ENCODE measurements at places on chromosomes 12 and 14. TPM values are rescaled to one million over a fixed set of nuclear protein-coding genes. Genes with fewer than 3 reads are reported as not detected.

GRCh38 chr14:38297681-38298080 lies 41.8 kb upstream of the CLEC14A start:
- no peaks in the 10 kb centered on the region for H3K4me1 ChIP-seq
- no peaks in the 10 kb centered on the region for H3K27me3 ChIP-seq
- H3K36me3 ChIP-seq: no peaks in the 10 kb centered on the region
- no peak overlapping the region for H3K27ac ChIP-seq
- H3K4me3 ChIP-seq: no peak overlapping the region

- no peak overlapping the region for H3K27ac ChIP-seq
- H3K4me3 ChIP-seq: no peak overlapping the region
- no peaks in the 10 kb centered on the region for H3K36me3 ChIP-seq
Observed at GRCh38 chr12:126602612-126603011, 1537.4 kb downstream of the AACS start.

- H3K4me1 ChIP-seq: no peaks in the 10 kb centered on the region
- H3K27ac ChIP-seq: no peak overlapping the region
- peak; percentile 29 for DNase-seq
- H3K36me3 ChIP-seq: no peaks in the 10 kb centered on the region
- peaks cover 30% of the 10 kb centered on the region for H3K27me3 ChIP-seq
- peak overlapping the region; percentile 50 for H3K4me3 ChIP-seq
Observed at GRCh38 chr14:104864267-104865080, 594 bp upstream of the CEP170B start.

- H3K27ac ChIP-seq: no peak overlapping the region
- H3K4me1 ChIP-seq: no peaks in the 10 kb centered on the region
- H3K4me3 ChIP-seq: no peak overlapping the region
- no peaks in the 10 kb centered on the region for H3K27me3 ChIP-seq
Observed at GRCh38 chr14:99325016-99325415, 53.0 kb upstream of the BCL11B start.

- H3K27me3 ChIP-seq: no peaks in the 10 kb centered on the region
- no peak overlapping the region for H3K27ac ChIP-seq
- no peaks in the 10 kb centered on the region for H3K36me3 ChIP-seq
- no peak for DNase-seq
- peaks cover 5% of the 10 kb centered on the region for H3K4me1 ChIP-seq
Observed at GRCh38 chr12:101599311-101599710, 4.5 kb downstream of the MYBPC1 start.

GRCh38 chr14:88990856-88991255 lies 166.4 kb downstream of the TTC8 start:
- H3K27me3 ChIP-seq: peaks cover 19% of the 10 kb centered on the region
- no peak overlapping the region for H3K4me3 ChIP-seq
- H3K27ac ChIP-seq: no peak overlapping the region

DNA sequence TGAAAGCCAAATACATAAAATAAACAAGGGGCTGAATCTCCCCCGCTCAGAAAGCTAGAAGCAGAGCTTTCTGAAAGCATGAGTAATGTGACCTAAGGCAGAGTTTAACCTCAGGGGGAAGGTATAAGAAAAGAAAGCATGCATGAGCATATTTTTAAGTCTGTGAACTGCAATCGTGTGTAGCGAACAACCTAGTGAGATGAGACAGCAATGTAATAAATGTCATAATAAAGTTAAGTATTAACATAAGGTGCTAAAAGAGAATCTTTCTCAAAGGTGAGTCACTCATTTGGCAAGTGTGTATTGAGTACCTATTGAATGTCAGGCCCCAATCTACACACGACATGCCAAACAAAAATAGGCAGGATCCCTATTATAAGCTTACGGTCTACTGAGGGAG lies 14.2 kb upstream of the WDR20 start:
- peaks cover 4% of the 10 kb centered on the region for H3K36me3 ChIP-seq
- no peaks in the 10 kb centered on the region for H3K4me1 ChIP-seq
- DNase-seq: no peak
- no peak overlapping the region for H3K4me3 ChIP-seq
- H3K27ac ChIP-seq: no peak overlapping the region

GRCh38 chr14:104102282-104102914 lies 16.9 kb downstream of the ASPG start:
- DNase-seq: no peak
- no peak overlapping the region for H3K27ac ChIP-seq
- no peak overlapping the region for H3K4me3 ChIP-seq
- no peaks in the 10 kb centered on the region for H3K4me1 ChIP-seq
- H3K36me3 ChIP-seq: no peaks in the 10 kb centered on the region

DNA sequence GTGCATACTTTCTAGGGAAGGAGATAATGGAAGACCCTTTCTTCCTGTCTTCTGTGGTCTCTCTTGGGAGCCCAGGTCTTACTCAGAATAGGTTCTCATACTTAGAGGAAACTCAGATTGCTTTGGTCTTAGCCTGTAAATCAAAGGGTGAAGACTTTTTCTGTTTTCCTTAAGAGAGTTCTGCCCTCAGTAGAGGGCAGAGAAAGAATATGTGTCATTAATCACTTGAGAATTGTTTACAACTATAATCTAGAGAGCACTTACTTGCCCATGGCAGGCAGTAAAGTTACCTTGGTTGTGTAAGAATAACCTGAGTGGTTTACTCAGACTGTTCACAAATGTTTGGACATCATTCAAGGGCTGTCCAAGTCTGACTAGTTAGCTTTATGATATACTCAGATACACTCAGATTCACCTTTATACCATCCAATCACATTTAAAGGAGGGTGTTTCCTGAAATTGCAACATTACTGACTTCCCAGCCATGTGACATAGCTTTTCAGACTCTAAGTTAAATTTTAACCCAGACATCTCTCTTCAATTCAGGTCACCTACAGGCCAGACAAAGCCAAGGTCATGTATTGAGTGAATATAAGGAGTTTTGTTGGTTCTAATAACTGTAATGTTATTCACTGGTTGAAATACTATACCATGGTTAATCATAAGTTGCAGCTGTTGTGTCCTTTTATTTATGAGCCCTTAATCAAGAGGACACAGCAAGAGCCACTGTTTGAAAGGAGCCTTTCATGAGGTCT lies 372.2 kb downstream of the RAD51B start:
- H3K27me3 ChIP-seq: no peaks in the 10 kb centered on the region
- H3K27ac ChIP-seq: no peak overlapping the region
- H3K4me1 ChIP-seq: no peaks in the 10 kb centered on the region
- no peaks in the 10 kb centered on the region for H3K36me3 ChIP-seq
- DNase-seq: no peak

- H3K4me3 ChIP-seq: no peak overlapping the region
- no peak for DNase-seq
- H3K27me3 ChIP-seq: no peaks in the 10 kb centered on the region
- H3K27ac ChIP-seq: no peak overlapping the region
- peaks cover 10% of the 10 kb centered on the region for H3K36me3 ChIP-seq
Observed at GRCh38 chr12:121283388-121283787, 13.1 kb downstream of the CAMKK2 start.

DNA sequence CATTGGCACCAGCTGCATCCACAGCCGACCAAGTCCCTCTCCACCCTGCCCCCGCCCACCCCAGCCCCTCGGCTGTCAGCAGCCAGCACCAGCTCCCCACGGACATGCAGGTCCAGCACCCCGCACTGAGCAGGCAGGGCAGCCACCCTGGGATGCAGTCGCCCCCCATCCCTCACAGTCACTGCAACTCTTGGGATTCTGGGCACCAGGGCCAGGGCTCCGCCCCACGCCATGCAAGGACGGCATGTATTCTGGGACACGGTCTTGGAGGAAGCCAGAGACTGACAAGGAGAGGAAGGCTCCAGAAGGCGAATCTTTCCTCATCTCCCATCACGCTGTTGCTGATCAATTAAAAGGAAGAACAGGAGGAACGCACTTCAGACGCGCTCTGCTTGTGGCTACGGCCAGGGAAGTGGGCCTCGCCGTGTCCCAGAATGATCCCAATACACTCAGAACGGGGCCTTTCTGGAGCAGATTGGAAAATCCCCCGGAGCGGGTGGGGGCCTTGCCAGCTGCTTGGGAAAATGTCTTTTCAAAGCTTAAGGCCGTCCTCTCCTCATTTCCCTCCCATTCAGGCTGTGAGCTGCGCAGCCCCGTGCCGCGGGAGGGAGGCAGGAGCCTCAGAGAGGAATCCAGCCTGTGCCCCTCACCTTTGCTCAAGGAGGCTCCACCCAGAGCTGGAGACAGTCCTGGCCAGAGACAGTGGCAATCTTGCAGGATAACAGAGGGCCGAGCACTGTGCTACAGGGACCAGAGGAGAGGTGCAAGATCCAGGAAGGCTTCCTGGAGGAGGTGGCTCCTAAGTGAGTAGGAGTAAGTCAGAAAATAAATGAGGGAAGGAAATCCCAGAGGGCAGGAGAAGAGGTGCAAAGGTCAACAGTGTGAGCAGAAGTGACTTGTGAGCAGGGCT lies 54.1 kb upstream of the DIO3 start:
- H3K4me1 ChIP-seq: no peaks in the 10 kb centered on the region
- H3K36me3 ChIP-seq: no peaks in the 10 kb centered on the region
- H3K27ac ChIP-seq: no peak overlapping the region

DNA sequence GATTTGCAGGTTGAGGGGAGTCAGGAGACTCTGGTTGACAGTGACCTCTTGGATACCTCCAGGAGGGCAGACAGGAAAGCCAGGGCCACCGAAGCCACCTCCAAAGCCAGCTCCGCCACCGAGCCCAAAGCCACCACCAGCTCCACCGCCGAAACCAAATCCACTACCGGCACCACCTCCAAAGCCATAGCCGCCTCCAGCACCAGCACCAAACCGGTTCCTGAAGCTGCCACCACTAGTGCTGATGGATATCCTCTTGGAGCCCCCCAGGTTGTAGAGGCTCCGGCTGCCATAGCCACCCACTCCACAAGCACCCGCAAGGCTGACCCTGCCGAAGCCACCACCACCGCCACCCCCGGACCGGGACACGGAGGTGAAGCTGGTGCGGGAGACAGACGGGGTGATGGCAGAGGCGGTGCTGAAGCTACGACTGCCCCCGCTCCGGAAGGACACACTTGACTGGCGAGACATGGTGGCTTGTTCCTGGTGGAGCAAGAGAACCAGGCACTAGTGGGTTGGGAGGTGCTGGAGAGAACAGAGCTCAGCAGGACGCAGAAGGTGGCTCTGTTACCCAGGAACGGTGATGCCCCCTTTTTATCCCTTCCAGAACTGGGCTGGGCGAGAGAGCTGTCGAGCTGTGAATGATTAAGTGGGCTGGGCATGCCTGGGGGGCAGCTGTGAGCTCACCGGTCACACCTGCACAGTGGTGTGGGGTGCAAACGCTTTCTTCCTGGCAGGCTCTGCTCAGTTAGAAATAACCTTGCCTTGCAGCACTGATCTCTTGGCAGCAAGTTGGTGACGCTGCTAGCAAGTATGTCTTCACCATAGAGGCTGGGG lies at the start of gene KRT5:
Gene KRT5 (minus strand): TSS at position 569 of the 837 bp plus-strand sequence. CDS start 98 bp downstream, at position 471.
- H3K36me3 ChIP-seq: no peaks in the 10 kb centered on the region
- no peaks in the 10 kb centered on the region for H3K27me3 ChIP-seq
- H3K4me1 ChIP-seq: no peaks in the 10 kb centered on the region
- DNase-seq: no peak
- no peak within 1 kb of the TSS for H3K4me3 ChIP-seq

GRCh38 chr14:35553808-35554207 lies 19.8 kb downstream of the INSM2 start:
- no peaks in the 10 kb centered on the region for H3K4me1 ChIP-seq
- DNase-seq: no peak
- no peak overlapping the region for H3K27ac ChIP-seq
- H3K4me3 ChIP-seq: no peak overlapping the region

GRCh38 chr12:5561057-5561456 lies 129.1 kb downstream of the NTF3 start:
- no peaks in the 10 kb centered on the region for H3K36me3 ChIP-seq
- H3K4me1 ChIP-seq: no peaks in the 10 kb centered on the region
- DNase-seq: no peak
- H3K27ac ChIP-seq: no peak overlapping the region

GRCh38 chr12:105318651-105319483 lies 11.6 kb upstream of the C12orf75 start:
- H3K36me3 ChIP-seq: peaks cover 3% of the 10 kb centered on the region
- no peak overlapping the region for H3K27ac ChIP-seq
- no peaks in the 10 kb centered on the region for H3K4me1 ChIP-seq
- no peaks in the 10 kb centered on the region for H3K27me3 ChIP-seq
- H3K4me3 ChIP-seq: no peak overlapping the region

DNA sequence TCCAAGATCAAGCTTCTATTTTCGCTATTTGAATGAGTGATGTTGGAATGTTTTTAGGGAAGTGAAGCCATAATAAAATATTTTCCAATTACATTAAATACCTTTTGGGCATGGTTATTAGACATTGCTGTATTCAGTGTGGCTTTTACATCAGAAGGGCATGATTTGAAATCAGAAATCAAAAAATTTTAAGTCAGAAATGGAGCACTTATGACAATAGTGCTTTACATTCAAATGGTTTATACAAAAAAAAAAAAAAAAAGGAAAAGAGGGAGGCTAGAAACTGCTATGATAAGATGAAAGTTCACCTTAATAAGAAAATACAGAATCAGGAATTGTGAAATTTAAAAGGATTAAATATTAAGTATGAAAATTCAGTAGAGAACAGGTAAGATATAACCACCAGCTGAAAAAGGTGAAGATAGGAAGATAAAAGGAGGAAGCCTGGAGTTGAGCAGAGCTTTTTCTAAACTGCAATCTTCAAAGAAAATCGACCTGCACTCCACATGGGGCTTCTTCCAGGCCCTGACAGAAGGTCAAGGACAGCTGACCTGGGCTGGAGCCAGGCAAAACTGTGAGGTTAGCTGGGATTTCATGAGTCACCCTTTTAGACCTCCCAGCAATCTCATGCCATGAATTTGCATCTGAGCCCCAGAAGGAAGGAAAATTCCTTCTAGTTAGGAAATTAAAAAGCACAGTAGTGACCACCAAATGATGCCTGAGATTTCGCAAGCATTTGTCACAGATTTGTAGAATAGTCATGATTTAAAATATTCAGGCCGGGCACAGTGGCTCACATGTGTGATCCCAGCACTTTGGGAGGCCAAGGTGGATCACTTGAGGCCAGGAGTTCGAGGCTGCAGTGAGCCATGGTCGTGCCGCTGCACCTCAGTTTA lies 23.4 kb upstream of the BMP4 start:
- H3K27ac ChIP-seq: no peak overlapping the region
- H3K27me3 ChIP-seq: no peaks in the 10 kb centered on the region
- DNase-seq: no peak

DNA sequence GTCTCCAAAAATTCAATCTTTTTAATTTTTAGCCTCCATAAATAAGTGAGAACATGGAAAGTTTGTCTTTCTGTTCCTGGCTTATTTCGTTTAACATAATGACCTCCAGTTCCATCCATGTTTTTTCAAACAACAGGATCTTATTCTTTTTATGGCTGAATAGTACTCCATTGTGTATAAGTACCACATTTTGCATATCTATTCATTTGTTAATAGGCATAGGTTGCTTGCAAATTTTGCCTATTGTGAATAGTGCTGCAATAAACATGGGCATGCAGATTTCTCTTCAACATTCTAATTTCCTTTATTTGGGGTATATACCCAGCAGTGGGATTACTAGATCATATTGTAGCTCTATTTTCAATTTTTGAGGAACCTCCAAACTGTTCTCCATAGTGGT lies 16.1 kb upstream of the PAH start:
- H3K4me1 ChIP-seq: no peaks in the 10 kb centered on the region
- DNase-seq: no peak

- peak overlapping the region; percentile 68 for H3K4me3 ChIP-seq
- no peak overlapping the region for H3K27ac ChIP-seq
- DNase-seq: no peak
- H3K36me3 ChIP-seq: no peaks in the 10 kb centered on the region
- H3K4me1 ChIP-seq: peaks cover 11% of the 10 kb centered on the region
Observed at GRCh38 chr14:104984056-104984894, 1.3 kb upstream of the CLBA1 start.

Gene TGFB3
- total RNA-seq: 3.1 TPM

Gene BCL11B
- 0.10 TPM for total RNA-seq

Gene SH2B3
- 50.7 TPM for total RNA-seq

Gene RD3L
- not detected for total RNA-seq

Gene SLC5A8
- not detected for total RNA-seq

Gene FAIM2
- not detected for total RNA-seq

Gene NAP1L1
- total RNA-seq: 1,180 TPM

Gene CLEC14A
- not detected for total RNA-seq

Gene CYP46A1
- total RNA-seq: not detected

Gene LGALS3
- 221 TPM for total RNA-seq

Gene KRT77
- not detected for total RNA-seq

Gene KRT75
- not detected for total RNA-seq
